Thoracic aorta (tissue), 2 donors: ENCODE measurements at places on chromosomes 1 and 21.

GRCh38 chr1:200107004-200107470 lies 79.5 kb downstream of the NR5A2 start:
- no peak for DNase-seq

GRCh38 chr1:11862890-11863289 lies 4.1 kb upstream of the NPPB start:
- DNase-seq = no peak

DNA sequence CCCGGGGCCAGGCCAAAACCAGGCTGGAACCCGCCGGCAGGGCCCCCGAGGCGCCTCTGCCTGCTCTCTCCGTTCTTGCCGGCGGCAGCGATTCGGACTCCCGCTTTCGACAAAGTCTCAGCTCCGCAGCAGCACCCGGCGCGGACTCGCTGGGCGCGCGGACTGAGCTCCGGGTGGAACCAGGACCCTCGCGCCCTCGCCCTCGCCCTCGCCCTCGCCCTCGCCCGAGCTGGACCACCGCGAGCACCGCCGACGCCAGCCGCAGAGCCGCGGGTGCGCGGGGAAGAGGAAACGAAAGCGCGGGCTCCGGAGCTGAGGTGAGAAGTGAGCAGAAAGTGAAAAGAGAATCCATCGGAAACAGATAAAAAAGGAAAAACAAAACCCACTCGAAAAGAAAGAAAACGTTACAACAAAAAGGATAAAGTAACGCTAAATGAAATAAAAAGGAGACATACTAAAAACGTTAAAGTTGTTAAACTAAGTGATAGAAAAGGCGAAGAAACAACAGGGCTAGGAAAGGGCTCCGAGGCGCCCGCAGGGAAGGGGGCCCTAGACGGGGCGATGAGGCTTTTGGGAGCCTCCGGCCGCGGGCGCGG lies 64.9 kb downstream of the MEF2D start:
- no peak for DNase-seq

GRCh38 chr1:204663644-204664383 lies 21.7 kb downstream of the LRRN2 start:
- DNase-seq = no peak

DNA sequence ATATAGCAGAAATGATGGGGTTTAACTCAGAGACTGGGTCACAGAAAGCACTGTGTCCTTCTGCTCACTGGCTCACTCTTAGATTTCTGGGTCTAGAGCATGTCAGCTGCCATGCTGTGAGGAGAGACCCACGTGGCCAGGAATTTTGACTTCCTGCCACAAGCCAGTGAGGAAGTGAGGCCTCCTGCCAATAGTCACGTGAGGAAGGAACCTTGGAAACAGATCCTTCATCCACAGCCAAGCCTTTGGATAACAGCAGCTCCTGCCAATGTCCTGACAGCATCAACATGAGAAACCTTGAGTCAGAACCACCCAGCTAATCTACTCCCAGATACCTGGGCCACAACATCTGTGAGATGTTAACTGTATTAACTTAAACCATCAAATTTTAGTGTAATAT lies 114.5 kb upstream of the PLPPR5 start:
- no peak for DNase-seq

DNA sequence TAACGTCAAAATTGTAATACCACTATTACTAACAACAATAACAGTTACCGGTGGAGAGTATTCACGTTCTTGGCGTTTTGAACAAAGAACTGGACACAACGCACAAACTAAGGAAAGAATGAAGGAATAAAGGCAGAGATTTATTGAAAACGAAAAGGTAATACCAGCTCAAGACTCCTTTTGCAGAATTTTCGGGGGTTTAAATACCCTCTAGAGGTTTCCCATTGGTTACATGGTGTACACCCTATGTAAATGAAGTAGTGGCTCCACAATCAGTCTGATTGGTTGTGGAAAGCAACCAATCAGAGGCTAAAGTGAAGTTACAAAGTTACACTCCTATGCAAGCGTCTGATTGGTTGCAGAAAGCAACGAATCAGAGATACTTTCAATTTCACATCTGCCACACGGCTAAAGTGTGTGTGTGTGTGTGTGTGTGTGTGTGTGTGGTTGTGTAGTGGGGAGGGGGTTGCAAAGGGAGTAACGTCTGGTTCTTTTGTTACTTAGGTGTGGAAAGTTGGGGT lies 1.1 kb upstream of the GTF2B start:
- no peak for DNase-seq

- DNase-seq = no peak
Measured at GRCh38 chr1:233090746-233091494, 140.5 kb downstream of the NTPCR start.

GRCh38 chr1:88079036-88079435 lies 605.0 kb upstream of the PKN2 start:
- no peak for DNase-seq

DNA sequence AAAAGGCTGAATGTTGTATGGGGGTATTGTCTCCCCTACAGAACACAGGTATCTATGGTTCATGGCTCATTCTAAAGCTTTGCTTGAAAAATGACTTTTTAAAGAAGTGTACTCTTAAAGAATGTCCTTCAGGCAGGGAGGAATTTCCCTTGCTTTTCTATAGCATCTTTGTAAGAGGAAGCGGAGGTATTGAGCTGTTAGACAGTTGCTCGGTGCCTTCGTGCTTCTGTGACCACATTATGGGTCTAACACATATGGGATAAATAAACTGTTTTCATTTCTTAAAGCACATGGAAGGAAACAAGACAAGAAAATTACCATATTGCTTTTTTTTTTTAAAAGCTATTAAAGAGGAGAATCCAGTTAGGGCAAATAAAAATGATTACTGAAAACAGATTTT lies 182.9 kb downstream of the NTNG1 start:
- no peak for DNase-seq

DNA sequence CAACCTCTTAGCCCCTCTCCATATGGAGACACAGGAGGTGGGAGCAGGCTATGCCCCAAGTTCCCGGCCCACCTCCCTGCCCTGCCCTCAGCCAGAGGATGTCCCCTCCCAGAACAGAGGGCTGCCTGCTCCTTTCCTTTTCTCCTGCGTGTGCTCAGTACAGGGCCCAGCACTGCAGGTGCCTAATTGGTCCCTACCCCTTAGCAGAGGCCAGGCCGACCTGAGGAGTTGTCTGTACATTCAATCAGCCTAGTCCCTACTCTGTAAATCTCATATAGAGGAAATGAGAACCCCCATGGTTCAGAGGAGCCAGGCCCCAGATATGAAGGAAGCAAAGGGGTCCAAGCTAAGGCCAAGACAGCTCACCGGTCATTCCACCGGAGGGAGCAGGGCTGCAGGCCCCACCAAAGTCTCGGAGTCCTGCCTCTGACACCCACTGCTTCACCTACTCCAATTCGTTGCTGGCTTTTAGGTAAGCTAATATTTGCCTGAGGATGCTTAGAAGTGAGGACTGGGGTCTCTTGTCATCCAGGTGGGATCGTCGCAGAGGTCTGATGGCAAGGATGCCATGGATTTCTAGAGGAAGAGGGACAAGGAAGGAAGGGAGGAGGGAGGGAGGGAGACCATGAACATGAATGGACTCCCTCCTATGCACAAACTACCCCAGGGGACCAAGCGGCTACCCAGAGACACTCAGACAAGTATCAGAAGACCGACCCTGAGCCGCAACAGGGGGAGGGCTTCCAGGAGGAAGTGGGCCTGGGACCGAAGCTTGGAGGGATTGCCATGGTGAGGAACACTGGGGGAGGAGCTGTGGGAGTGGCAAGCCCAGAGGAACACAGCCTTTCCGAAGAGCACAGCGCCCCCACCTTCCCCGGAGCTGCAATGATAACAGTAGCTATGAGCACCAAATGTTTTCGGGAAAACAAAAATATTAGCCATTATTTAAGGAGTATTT lies 30.4 kb upstream of the FOXO6 start:
- DNase-seq = no peak

DNA sequence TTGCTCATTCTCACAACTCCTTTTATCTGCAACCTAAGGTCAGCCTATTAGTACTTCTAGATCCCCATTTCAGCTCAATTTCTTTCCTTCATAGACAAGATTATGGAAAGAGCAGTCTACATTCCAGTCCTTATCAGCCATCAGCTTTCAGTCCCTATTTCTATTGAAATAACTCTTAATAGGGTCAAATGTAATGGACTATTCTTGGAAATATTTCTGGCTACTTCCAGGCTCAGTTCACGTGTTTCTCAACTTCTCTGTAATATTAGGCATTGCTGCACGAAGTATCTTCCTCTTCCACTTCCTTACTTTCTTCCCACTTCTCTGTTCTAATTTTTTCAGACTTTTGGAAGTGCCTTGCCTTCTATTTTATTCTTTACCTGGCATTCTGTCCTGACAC lies 232.9 kb upstream of the USP25 start:
- no peak for DNase-seq

DNA sequence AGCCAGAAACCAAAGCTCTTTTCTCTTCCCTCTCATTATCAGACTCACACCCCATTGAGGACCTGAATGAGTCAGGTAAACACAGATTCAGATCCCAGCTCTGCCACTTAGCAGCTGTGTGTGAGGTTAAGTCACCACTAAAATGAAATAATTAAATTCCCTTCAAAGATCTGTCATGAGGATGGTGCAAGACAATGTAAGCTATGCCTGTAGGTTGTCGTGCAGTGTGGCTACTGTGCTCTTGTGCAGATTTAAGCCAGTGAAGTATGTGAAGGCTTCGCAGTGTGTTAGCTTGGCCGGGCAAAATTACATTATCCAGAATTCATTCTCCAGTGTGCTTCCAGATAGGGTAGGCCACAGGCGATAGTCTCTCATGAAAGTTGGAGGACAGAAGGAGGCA lies 13.6 kb downstream of the UBL4B start:
- DNase-seq = no peak
